ENCODE measurements at places on chromosomes 2 and 18. TPM values are rescaled to one million over a fixed set of nuclear protein-coding genes. Genes with fewer than 3 reads are reported as not detected.

The KLHL30 gene
- total RNA-seq: not detected

The AKAIN1 gene
- total RNA-seq: not detected

The LGALSL gene
- total RNA-seq: 1.3 TPM

The PLCL1 gene
- total RNA-seq: 0.20 TPM

The DNAJC5G gene
- not detected for total RNA-seq

The IL1A gene
- total RNA-seq: 0.23 TPM

The TDRD15 gene
- total RNA-seq: not detected

The NYAP2 gene
- total RNA-seq: not detected

The IL36RN gene
- total RNA-seq: not detected

The GRP gene
- not detected for total RNA-seq

The RTP5 gene
- not detected for total RNA-seq

The FNDC4 gene
- total RNA-seq: not detected

The GRB14 gene
- total RNA-seq: not detected

The TUBB8B gene
- total RNA-seq: not detected

The WNT6 gene
- total RNA-seq: not detected

The FLACC1 gene
- 0.98 TPM for total RNA-seq

The SNORC gene
- 1.4 TPM for total RNA-seq

The SKA1 gene
- total RNA-seq: 45.6 TPM

The SPATA3 gene
- total RNA-seq: 0.44 TPM

The MC2R gene
- not detected for total RNA-seq

The CD302 gene
- 0.20 TPM for total RNA-seq

The CFC1 gene
- total RNA-seq: not detected

The COL3A1 gene
- not detected for total RNA-seq

The GREB1 gene
- total RNA-seq: 0.91 TPM

The TCF7L1 gene
- total RNA-seq: not detected

The ABCB11 gene
- not detected for total RNA-seq

The ITGA6 gene
- 2.2 TPM for total RNA-seq

The EFR3B gene
- 0.61 TPM for total RNA-seq

The TMEM185B gene
- 20.3 TPM for total RNA-seq

The SDC1 gene
- 0.42 TPM for total RNA-seq

The SPRED2 gene
- total RNA-seq: 3.5 TPM

The CLEC4F gene
- not detected for total RNA-seq

The OSR1 gene
- total RNA-seq: not detected

The AQP12A gene
- not detected for total RNA-seq

The CCDC74B gene
- 0.47 TPM for total RNA-seq

The SH2D6 gene
- 0.82 TPM for total RNA-seq

The CD8B gene
- 296 TPM for total RNA-seq

The ATP6V1C2 gene
- total RNA-seq: not detected

The MOGAT1 gene
- total RNA-seq: not detected

The ZNF142 gene
- total RNA-seq: 55.4 TPM

Data from activated CD8-positive, alpha-beta memory T cell treated with anti-CD3 and anti-CD28 coated beads, Interleukin-2, amount 10 ng/mL, durations not matched to agents 7 days and 5 days (primary cell).